ENCODE measurements at places on chromosomes 7 and 10.

GRCh38 chr7:140197938-140198337 is 21.2 kb upstream of the KDM7A start:
- no peak for DNase-seq

- DNase-seq: no peak
These were observed 58.7 kb downstream of the OSBPL3 start for GRCh38 chr7:24921362-24921679.

DNA sequence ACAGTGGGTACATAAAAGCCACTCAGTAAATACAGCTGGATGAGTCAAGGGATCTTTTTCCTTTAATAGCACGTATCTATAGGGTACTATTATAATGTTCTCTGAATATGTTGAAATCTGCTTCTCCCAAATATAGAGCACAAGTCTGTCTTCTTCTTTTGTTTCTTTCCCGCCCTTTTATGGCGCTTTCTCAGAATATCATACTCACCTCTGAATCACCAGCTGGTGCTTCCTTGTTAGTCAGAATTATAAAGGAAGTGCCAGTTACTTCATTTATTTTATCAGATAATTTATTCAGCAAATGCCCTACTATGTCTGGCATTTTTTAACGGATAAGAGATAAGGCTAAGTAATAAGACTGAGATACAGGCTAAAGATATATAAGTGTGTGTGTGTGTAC is 772.9 kb downstream of the SORCS3 start:
- no peak for DNase-seq

GRCh38 chr7:126483972-126484371 is 768.8 kb downstream of the GRM8 start:
- no peak for DNase-seq

GRCh38 chr7:136018104-136018503 is 40.9 kb upstream of the MTPN start:
- no peak for DNase-seq

GRCh38 chr7:17333221-17333620 is 34.8 kb downstream of the AHR start:
- DNase-seq: no peak

DNA sequence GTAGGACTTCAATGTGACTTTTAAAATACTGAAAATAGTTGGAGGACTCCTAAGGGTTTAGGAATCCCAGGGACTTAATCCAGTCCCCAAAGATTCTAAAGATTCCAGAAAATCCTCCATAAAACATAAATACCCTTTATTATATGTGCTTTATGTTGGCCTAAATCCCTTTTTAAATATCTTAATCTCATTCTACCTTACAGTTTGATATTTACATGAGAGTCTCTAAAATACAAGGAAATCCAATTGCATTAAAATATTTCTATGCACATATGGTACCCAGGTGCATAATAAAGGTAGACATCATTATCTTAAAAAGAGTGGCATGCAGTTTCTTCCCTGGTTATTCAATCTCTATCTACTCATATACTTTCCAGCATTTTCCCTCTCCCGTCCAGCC is 51.8 kb downstream of the BPGM start:
- DNase-seq: no peak

DNA sequence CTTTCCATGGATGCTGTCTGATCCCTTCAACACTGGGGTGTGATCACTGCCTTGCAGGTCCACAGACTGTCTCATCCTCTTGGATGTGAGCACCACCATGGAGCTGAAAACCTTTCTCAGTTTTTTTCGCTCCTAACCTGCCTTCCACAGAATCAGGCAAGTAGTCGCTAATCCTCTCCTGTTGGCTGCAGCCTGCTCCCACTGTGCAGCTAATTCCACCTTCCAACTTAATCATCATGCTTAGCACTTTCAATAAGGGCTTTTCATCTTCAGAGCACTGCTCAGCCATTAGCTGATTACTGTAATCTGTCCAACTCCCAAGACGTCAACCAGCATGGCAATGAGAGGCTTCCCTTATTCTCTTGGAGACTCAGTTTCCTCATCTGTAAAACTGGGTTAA is 15.1 kb upstream of the CDH23 start:
- DNase-seq: no peak

DNA sequence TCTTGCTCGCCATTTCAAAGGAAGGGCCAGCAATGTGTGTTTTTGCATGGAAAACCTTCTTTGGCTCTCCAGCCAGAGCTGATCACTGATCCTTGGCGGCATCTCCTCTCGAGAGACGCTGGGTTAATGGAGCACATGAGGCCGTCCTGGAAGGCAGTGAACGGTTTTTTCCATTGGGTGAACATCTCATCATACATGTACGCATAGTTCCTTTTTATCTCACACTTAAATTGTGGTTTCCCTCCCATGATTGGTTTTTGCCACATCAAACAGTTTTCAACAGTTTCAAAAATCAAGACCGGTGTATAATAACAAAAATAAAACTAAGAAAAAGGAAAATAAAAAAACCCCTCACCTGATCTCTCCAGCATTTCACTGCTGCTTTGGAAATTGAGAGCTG is 276.4 kb downstream of the TCF7L2 start:
- DNase-seq: peak; percentile 83

GRCh38 chr10:80137031-80137862 is 4.7 kb downstream of the PLAC9 start:
- DNase-seq: no peak

DNA sequence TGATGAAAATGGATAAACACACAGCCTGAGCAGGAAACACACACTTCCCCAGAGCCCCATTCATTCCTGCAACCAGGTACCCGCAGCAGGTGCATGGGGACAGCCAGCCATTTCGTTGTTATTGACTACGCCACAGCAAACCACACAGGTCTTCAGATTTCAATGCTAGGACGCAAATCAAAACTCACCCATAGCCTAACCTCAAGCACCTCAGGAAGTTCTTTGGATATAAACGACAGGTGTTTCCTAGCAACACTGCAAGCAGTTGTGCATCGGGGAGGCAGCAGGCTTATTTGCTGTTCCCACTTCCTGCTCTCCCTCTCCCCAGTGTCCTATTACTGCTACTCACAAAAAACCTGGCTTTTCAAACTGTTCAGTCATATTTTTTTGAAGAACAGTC is 176.5 kb upstream of the FRMD4A start:
- peak; percentile 95 for DNase-seq

DNA sequence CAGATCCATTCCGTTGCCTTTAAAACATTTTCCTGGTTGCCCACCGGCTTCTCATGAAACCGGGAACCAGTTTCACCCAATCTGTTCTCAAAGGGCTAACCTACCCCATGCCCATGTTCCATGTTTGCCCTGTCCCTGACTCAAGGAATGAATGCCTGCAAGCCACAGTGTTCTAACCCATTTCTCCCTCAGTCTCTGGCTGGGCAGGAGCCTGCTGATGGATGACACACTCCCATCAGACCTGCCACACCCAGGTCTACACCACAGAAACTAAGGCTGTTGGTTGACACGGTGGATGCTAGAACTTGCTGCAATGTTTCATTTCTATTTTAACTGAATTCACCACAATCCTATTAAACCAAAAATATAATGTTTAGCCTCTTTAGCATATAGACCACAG is 15.6 kb downstream of the CLRN3 start:
- no peak for DNase-seq

- DNase-seq: no peak
These were observed 8.5 kb downstream of the C10orf90 start for GRCh38 chr10:126661841-126662515.

DNA sequence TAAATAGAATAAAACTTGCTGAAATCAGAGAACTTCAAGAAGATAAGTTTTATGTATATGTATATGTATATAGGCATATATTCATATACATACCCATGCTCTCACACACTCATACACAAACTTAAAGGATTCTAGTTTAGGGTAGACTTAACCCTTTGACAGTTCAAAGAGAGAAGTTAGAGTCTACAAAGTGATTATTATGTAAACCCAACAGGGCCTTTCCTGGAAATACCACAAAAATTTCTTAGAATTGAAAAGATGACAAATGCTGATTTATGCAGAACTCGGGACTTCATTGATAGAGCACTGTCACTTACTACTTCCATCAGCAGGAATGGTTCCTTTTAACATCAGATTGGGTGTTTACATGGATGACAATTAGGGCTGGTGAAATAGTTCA is 763.5 kb downstream of the AUTS2 start:
- DNase-seq: no peak

DNA sequence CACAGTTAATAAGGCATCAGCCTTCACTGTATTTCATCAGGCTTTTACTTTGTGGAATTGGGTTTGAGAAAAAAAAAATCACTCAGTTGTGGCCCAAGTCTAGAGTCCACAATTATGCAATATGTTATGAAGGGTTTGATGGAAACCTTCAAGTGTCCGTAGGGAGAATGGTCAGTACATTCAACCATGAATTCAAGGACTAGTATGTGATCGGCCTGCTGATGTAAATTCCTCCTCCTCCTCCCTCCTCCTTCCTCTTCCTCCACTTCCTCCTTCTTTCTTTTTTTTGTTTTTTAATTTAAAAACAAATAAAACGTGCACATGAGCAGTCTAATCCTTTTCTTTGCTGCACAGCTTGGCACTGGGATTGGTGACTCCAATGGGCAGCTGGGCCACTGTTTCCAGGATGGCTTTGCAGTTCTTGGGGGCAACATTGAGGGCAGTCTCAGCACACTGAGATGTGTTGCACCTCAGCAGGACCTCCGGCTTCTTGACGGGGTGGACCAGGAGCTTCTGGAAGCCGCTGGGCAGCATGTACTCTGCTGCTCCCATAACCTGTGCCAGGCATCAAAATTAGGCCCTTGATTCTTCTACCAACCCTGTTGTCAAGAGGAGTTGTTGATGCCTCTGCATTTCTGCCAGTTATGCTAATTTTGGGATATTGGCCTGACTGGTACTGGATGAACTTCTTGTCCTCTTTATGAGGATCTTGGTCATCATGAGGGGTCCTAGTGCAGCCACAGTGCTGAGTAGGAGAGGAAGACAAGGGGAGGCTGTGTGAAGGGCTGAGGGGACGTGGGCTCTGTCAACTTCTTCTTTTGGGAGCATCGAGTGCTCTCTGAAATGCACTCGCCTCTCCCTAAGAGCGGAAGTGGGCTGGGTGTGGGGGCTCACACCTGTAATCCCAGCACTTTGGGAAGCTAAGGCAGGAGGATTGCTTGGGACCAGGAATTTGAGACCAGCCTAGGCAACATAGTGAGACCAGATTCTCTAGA is 9.3 kb upstream of the IL2RA start:
- DNase-seq: no peak

GRCh38 chr10:110617425-110618229 is 26.5 kb upstream of the RBM20 start:
- DNase-seq: peak; percentile 58

DNA sequence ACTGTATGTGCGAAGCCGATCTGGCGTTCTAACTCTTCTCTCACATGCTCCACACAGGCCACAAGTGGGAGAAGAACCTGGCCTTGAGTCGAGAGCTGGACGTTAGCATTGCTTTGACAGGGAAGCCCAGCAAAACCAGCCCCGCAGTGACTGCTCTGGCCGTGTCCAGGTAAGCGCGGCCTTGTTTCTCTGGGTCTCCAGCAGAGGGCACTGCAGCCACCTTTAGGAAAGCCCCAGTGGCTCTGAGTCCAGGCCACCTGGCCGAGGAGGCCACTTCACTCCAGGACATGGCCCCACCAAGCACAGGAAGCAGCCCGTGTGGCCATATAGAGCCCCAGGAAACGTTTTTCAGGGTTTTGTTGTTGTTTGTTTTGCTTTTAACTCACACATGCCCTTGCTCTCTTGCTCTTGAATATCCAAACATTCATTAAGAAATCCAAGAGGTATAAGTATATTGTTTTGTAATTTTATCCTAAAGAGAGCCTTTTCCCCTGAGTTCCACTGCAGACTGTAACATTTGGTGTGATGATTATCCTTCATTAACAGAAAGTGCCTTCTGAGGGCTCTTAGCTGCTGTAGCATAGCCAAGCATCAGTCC is 41.8 kb upstream of the LRRC18 start:
- DNase-seq: peak; percentile 5

DNA sequence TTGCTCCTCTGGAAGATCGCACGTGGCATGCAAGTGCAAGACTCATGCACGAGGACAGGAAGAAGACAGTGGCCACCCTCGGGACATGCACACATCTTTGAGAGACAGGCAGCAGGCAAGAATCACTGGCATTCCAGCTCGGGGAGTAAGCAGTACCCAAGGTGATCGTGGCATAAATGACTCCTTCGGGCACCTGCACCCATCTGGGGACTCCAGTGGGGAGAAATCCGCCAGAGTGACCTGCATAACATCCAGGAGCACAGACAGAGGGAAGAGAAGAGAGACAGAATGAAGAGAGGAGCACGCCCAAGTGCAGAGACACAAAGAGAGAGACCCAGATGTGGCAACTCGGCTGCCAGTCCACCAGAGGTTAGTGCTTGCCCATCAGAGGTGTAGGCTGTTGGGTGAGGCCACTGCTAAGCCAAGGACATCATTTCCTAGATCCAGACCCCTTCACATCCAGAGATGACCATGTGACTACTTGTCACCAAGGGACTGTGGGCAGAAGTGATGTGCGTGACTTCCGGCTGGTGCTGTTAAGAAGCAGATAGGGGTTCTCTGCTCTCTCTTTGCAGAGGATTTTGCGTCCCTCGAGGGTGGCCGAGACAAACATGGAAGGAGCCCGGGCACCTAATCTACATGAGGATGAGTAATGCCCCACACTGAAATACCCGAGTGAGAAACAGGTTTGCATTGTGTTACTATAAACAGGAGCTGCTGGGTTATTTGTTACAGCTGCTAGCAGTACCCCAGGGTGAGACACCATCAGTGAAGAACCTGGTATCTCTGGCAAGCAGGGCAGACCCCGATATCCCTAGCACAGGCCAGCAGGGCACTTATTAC is 80.6 kb downstream of the VWA2 start:
- DNase-seq: no peak

- no peak for DNase-seq
These were observed 63.1 kb downstream of the BMPR1A start for GRCh38 chr10:86819567-86819966.

GRCh38 chr10:110547139-110547761 is 20.2 kb upstream of the SMC3 start:
- peak; percentile 48 for DNase-seq

GRCh38 chr7:68697796-68698280 is 900.4 kb upstream of the AUTS2 start:
- DNase-seq: no peak

DNA sequence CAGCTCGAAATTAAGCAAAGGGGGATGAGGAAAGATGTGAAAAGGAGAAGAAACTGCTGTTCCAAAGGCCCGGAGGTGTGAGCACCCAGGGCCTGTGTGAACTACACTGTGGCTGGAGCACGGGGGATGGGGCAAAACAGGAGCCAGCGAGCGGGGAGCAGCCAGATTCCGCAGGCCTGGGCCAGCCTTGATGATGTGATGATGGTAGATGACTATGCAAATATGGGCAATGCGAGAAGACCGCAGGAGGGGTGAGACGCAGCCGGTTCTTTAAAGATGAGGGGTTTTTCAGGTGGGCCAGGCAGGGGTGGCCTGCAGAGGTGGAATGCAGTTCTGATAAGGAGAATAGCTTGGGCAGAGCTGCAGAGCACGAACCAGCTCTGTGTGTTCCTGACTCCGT is 61.5 kb downstream of the LANCL2 start:
- DNase-seq: no peak

- DNase-seq: no peak
These were observed 37.2 kb downstream of the FRMD4A start for GRCh38 chr10:14293526-14293925.

- no peak for DNase-seq
These were observed 20.0 kb downstream of the VSIR start for GRCh38 chr10:71753091-71753959.

GRCh38 chr10:99279626-99280111 is 44.0 kb upstream of the HPSE2 start:
- no peak for DNase-seq
